ENCODE measurements at places on chromosomes 12 and 14.

DNA sequence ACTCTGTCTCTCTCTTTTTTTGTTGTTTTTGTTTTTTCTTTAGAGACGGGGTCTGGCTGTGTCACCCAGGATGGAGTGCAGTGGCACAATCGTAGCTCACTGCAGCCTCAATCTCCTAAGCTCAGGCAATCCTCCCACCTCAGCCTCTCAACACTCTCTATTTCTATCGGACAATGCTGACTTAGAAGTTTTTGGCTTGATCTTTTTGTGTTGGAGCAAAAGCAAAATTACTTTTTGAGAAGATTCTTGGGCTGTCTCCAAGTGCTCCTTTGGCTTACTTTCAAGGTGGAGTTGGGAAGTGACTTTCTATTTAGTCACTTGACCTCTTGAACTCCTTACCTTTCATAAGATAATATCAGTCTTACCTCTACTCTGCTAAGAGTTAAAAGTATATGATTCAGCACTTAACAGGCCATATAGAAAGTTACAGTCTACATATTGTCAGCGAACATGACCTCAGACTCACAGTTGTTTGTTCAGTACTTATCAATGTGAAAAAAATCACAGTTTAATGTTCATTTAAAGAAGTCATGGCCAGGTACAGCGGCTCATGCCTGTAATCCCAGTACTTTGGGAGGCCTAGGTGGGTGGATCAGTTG lies 15.4 kb upstream of the MIA2 start:
- DNase-seq = no peak

- DNase-seq = no peak
Observed at GRCh38 chr12:70854138-70854537, 66.4 kb downstream of the PTPRR start.

- no peak for DNase-seq
Observed at GRCh38 chr12:121514184-121514742, 66.6 kb downstream of the KDM2B start.

DNA sequence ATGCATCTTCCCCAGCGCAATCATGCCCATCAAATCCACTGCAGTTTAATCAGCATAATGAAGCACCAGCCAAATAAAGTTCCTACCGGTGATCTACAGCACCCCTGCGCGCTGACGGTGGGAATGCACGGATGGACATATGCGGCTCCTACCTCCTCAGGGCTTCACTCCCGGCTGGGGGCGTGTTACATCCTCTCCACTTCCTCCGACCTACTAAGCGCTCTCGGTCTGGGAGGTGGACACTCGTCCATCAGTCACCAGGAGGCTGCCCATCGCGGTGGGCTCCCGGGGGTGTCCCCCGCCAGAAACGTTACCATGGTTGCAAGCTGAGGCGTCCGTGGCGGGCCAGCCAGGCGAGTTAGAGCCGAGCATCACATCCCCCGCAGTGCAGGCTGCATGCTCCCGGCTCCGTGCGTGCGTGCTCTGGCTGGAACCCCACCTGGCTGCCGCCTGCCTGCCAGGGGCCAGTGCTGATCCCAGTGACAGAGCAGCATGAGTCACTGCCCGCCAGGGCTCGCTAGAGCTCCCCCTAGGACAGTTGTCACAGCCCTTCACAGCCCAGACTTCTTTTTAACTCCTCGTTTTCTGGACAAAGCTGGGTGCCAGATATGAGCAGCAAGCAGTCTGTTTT lies 73.0 kb downstream of the CIT start:
- DNase-seq = peak; percentile 82

- DNase-seq = no peak
Observed at GRCh38 chr12:44673811-44674210, 202.3 kb downstream of the NELL2 start.

- no peak for DNase-seq
Observed at GRCh38 chr14:67360470-67361206, 510 bp downstream of the EIF2S1 start.

DNA sequence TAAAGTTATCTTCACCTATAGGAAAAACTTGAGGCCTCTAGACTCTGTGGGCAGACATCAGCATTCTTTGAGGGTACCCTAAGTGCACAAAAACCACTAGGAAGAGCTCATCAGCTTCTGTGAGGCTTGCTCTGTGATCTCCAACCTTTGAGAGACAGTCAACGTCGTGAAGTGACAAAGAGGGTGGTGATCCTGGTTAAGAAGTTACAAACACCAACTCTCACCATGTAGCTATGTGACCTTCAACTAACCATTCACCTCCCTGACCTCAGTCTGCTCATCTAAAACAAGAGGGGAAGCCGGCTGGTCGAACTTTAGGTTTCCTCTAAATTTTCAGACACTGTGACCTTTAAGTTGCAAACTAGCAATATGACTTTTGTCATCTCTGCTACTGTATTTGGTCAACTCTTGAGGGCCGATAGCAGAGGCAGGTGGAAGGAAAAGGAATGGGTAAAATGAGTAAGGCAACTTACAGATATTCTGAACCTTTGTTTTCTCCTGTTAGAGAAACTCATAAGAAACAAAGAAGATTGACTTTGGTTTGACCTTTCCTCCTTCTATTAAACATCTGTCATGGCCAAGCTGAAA lies 103.2 kb upstream of the PARP11 start:
- no peak for DNase-seq
